ENCODE measurements at places on chromosomes 13 and 19.
A peak's percentile ranks its signal among the peaks of the same experiment; 100 is the strongest.

- no peak for DNase-seq
Observed at GRCh38 chr13:49693191-49693733, 2.0 kb upstream of the EBPL start.

DNA sequence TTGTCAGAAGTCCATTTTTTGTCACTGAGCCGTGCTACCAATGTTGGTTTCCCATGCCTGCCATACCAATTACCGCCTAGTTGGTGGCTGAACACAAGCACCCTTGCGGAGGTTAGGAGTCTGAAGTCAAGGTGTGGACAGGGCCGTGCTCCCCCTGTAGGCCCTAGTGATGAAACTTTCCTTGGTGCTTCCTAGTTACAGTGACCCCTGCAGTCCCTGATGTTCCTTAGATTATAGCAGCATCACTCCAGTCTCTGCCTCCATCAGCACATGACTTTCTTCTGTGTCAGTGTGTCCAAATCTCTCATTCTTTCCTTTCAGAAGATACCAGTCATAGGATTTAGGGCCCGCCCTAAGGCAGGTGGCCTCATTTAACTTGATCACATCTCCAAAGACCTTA lies 99.0 kb downstream of the MYO16 start:
- DNase-seq = peak; percentile 54

DNA sequence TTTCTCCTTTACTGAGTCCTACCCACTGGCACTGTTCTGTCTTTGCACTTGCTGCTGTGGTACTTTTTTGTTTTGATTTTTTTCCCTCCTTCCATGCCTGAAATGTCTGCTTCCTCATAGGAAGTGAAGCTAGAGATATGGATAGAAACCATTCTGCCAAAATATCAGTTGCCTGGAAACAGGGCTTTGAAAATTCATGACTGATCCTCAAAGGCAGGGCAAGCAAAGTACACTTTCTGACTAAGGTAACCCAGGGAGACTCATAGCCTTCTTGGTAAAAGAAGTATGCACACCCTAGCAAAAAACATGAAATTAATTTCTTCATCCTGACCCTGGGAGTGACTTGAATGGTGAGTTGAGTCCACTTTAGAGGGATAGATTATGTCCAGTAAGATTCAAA lies 329.8 kb downstream of the MYO16 start:
- no peak for DNase-seq

DNA sequence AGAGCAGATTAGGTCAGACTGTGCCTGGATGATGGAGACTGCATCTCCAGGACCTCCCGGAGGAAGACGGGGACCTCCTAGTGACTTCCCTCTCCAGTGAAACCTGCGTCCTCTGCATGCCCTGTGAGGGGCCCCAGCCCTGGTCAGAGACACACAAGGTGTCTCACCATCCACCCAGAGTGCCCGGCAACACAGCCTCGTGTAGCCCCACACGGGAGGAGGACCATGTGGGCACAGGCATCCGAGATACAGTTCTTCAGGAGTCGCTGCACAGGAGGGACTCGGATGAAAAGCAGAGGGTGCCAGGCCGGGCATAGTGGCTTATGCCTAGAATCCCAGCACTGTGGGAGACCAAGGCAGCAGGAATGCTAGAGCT lies 64.8 kb downstream of the PEPD start:
- no peak for DNase-seq

- no peak for DNase-seq
Observed at GRCh38 chr13:43269037-43269481, 245.7 kb downstream of the DNAJC15 start.

DNA sequence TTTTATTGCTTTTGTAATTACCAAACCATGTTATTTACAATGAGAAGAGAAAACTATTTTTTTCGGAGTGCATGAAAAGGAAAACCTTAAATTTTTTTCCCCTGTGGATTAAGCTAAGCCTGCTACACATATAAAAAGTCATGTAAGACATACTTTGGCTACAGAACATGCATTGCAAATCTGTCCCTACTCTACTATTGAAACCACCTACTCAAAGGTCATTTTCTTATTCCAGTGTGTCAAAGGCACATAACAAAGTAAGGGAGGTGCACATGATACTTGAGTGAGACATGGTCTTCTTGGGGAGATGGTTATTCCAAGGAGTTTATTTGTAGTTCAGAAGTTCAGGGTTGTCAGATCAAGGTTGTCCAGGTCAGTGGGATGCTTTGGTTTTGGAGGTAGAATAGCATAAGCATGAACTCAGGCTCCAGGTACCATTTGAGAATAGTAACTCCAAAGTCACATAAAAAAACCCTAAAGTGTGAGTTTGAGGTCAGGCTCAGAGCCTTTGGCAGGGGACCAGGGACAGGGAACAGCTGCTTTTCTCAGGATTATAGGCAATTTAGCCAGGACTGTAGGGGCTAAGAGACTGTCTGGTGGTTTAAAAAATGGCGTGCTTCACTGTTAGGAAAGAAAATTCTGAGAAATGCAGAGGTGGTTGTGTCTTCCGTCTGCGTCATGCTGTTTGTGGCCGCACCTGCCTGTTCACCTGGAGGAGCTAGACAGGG lies 15.4 kb downstream of the FARP1 start:
- DNase-seq = no peak

- peak; percentile 65 for DNase-seq
Observed at GRCh38 chr13:110592665-110593064, 22.7 kb upstream of the NAXD start.

DNA sequence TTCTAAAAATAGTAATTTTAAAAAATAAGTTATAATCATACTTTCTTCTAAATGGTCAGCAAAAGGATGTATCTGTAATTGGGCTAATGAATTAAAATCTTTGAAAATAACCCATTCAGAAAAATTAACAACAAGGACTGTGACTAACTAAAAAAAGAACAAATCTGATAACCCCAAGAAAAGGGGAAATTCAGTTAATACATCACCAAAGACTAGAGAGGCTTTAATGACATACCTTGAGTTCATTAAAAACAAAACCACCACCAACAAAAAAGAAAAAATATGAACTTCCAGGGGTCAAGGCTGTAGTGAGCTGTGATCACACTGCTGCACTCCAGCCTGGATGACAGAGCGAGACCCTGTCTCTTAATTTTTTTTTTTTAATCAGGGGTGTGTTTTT lies 121.8 kb downstream of the TBC1D4 start:
- no peak for DNase-seq

DNA sequence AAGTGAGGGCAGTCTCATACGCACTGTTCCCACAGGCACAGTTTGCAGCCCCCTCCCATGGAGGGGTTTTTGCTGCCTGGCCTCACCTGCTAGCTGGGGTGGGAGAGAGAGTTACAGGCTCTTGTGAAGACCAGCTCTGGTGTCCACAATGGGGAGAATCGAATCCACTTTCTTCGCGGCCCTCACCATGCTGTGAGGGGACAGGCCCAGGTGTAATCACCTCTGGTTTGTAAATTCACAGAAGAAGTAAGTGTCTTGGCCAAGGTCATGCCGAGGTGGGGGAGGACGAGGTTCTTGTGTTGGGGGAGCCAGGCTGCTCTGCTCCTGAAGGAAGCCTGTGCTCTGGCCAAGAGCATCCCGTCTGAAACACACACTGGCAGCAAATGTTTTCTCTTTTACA lies 39.5 kb downstream of the TEX29 start:
- DNase-seq = no peak
